ENCODE measurements at places on chromosomes 1 and 21.

DNA sequence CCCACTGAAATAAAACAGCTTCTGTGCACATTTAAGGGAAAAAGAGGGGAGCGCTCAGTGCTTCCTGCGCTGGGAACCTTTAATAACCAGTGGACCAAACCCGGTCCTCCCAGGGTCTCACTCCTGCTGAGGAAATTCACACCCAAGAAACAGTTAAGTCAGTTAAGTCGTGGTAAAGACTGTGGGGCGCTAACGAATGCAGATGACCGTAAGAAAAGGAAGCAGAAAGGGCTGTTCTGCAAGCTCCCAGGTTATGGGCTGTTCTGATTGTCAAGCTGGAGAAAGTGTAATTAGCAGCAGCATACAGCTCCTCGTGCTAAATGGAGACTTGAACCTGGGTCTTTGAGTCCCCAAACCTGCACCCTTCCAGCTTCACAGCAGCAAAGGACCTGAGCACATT is 536.6 kb downstream of the NPHP4 start:
- DNase-seq = no peak

GRCh38 chr1:193434319-193434718 is 247.9 kb upstream of the B3GALT2 start:
- no peak for DNase-seq

DNA sequence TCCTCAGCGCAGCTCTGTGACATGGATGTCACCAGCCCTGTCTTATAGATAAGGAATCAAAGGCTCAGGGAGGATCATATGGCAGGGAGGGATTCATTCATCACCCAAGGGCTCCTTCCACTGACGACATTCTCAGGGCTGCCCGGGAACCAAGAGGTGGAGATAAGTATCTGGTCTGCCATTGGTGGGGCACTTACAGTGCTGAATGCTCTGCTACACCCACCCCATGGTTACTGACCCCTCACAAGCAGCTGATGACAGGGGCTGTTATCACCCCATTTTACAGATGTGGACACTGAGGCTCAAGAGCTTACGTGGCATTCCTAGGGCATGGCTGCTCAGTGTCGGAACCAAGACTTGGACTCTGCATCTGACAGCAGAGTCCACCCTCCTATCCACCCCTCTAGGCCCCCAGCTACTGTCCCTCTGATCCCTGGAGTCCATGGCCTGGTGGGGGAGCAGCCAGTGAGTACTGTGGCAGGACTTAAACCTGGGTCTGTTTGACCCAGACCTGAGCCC is 155.1 kb downstream of the PTPRU start:
- DNase-seq = no peak

DNA sequence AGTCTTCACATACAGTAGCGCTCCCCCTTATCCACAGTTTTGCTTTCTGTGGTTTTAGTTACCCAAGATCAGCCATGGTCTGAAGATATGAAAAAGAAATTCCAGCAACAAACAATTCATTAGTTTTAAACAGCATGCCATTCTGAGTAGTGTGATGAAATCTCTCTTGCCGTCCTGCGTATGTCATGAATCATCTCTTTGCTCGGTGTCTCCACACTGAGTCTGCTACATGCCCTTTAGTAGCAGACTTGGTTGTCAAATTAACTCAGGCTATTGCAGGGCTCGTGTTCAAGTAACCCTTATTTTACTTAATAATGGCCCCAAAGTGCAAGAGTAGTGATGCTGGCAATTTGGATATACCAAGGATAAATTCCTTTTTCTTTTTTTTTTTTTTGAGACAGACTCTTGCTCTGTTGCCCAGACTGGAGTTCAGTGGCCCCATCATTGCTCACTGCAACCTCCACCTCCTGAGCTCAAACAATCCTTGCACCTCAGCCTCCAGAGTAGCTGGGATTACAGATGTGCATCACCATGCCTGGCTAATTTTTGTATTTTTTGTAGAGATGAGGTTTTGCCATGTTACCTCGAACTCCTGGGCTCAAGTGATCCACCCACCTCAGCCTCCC is 22.6 kb downstream of the PHACTR4 start:
- DNase-seq = peak; percentile 75

GRCh38 chr1:56553046-56553445 is 26.3 kb downstream of the PLPP3 start:
- DNase-seq = no peak

- peak; percentile 75 for DNase-seq
Measured at GRCh38 chr21:35509001-35509704, 460.1 kb upstream of the RUNX1 start.

DNA sequence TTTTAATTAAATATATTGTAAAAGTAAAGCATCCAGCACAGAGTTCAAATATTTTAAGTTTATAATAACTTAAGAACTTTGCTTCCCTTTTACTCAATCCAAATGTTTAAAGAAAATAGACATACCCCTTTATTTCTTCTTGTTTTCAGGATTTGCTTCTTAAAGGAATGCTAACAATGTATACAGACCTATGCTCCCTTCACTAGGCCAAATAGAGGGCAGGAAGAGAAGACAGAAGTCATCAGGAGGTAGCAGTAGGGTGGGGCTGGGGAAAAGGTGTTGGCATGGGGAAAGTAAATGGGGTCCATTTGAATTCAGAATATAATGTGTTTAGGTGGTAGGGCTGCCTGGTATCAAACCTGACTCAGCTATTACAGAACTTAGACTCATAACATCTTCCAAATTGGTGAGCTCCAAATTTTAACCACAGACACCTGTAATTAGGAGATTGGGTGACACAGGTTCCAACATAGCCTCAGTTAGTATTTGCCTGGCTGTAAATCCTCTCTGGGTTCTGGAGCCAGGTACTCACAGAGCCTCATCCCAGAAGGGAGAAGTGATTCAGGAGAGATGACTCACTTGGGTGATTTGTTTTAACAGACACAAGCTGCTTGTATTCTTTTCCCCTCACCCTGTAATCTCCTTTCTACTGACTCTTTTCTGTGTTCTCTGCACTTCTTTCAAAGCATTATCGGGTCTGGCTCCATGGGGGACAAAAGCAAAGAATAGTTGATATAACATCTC is 60.1 kb upstream of the DUSP10 start:
- DNase-seq = no peak

DNA sequence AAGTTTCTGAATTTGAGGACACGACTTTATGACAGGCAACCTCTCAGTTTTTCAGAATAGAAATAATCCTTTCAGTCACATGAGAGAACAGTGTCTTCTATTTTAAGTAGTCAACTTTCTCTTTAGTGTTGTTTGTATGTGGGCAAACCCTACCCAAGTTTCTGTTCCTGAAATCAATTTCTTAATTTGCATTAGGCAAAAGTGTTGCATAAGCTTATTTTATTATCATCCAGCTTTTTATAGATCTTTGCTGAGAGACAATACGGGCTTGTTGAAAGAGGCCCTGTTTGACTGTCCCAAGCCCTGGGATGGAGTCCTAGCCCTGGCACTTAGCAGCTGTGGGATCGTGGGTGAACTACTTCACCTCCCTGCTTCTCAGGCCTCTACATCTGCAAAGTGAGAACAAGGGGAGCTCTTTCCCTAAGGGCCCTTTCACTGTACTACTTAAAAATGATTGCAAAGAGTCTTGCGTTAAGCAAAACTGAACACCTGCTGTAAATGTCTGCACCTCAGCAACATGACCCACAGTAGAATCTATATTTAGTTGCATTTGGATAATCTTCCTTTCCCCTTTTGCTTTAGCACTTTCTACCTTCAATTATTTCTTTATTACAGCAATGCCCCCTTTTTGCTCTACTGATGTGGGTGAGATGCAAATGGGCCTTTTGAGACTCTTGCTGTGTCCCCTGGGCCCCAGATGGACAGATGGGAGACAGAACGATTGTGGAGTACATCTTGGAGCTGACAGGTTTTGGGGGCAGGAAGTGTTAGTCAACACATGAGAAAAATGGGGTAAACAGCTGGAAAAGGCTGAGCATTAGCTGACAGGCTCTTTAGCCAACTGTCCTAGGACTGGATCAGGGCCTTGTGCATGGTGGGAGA is 41.0 kb upstream of the SCAF4 start:
- DNase-seq = no peak

GRCh38 chr21:43985690-43986251 is 26.3 kb upstream of the TRAPPC10 start:
- DNase-seq = peak; percentile 15

DNA sequence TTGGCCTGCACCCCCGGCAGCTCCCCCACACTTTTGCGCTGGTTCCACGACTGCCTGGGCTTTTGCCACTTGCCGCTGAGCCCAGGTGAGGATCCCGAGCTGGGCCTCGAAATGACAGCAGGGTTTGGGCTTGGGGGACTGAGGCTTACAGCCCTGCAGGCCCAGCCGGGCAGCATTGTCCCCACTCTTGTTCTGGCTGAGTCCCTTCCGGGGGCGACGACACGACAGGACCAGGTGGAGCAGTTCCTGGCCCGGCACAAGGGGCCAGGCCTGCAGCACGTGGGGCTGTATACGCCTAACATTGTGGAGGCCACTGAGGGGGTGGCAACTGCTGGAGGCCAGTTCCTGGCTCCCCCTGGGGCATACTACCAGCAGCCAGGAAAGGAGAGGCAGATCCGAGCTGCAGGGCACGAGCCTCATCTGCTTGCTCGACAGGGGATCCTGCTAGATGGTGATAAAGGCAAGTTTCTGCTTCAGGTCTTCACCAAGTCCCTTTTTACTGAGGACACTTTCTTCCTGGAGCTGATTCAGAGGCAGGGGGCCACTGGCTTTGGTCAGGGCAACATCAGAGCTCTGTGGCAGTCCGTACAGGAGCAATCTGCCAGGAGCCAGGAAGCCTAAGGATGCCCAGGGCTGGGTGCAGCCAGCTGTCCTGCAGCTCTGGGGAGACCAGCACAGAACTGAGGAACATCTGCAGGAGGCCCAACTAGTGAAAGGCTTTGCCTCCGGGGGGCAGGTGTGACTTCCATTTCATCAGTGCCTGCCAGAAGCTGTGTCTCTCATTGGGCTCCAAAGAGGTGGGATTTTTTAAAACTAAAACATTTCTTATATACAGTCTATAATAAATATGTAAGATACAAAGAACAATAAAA is 1.2 kb downstream of the HPDL start:
- peak; percentile 53 for DNase-seq

- DNase-seq = peak; percentile 67
Measured at GRCh38 chr1:17067069-17067426, 13.2 kb upstream of the SDHB start.

DNA sequence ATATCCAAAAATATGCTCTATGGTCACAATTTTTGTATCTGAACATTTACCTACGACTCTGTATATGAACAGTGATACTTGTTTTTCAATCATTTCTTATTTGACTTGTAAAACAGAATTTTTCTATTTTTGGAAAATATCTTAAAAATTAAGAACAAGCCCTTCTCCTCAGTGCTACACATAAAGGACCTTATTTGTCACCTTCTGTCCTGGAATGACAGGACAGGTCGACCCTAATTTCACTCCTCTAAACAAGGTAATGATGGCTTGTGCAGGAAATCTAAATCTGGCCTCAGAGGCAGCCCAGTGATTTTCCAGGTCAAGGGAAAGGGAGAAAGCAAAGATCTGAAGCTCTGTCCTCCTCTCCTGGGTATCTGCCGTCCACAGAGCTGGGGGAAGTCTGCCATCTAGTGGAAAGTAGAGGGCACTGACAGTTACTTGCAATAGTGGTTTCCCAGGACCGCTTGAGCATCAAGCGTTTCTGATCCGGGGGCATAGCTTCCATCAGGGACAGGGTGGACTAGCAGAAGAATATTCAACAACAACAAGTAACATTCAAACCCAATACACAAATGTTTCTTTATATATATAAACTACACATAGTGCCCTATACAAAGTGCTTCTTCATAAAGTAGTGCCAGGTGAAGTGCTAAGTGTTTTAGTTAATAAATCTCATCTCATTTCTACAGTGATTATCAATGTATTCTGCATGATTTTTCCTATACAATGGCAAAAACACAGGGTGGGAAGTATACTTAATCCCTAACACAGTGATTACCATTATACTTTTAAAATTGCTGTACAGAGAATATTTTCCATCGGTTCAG is 74.6 kb downstream of the SLC25A24 start:
- peak; percentile 89 for DNase-seq

GRCh38 chr21:25691976-25692375 is 42.7 kb downstream of the ATP5PF start:
- no peak for DNase-seq

- no peak for DNase-seq
Measured at GRCh38 chr1:206729507-206729906, 41.1 kb upstream of the IL19 start.

DNA sequence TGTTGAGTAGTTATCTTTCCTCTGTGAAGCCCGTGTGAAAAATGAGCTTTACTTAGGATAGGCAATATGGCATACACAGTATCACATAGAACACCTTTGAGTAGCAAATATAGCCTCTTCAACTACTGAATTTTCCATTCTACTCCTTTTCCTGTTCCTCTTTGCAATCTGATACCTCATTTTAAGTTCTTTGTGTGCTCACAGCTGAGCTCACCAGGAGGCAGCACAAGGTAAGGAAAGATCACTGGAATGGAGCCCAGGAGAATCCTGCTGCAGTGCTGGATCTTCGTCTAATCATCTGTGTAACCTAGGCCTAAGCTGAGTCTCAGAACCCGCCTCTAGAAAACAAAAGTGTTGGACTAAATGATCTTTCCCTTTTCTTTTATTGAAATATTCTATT is 171.0 kb downstream of the LRRC40 start:
- peak; percentile 38 for DNase-seq

- peak; percentile 2 for DNase-seq
Measured at GRCh38 chr1:57132993-57133622, 167.3 kb upstream of the C8B start.

DNA sequence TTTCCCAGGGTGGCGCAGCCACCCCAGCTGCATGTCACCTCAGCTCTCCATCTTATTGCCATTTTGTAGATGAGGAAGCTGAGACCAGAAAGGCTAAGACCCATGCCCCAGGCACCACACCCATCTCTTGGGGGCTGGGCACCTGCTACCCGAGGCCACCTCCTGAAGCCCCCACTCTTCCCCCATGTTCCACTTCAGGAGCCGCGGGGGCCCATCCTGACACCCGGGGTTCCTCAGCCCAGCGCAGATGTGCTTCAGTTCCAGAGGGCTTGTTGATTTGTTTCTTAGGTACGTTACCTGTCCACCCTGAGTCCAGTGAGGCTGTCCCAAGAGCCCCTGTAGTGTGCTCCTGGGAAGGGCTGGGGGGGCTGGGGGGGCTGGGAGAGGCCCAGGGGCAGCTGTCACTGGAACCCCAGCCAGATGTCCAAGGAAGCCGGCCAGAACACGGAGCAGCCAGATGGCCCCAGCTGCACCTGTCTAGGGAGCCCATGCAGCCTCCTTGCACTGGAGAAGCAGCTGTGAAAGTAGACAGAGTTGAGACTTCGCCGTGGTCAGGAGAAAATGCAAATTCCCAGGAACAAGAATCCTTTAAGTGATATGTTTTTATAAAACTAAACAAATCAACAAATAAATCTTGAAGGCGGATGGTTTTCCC is 17.1 kb upstream of the CCDC27 start:
- no peak for DNase-seq

GRCh38 chr1:29635501-29636263 is 399.4 kb downstream of the PTPRU start:
- no peak for DNase-seq
